Mucosa of descending colon (tissue), 3 donors: ENCODE measurements at places on chromosomes 1 and 21.

DNA sequence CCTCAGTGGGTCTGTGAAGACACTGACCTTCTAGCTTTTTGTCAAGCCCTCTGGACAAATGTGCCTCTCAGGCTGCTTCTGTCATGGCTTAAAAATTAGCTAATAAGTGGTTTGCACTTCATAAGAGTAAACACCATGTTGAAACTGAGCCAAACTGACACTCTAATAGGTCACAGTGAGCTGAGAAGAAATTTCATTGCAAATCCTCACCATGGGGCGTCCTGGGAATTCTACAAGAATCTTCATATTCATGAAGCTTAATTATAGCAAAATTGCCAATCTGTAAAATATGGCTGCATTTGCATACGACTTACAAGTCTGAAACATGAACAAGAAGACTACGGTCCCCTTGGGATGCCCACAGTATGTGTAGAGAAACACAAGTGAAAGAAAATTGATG is 188.6 kb downstream of the DSCAM start:
- DNase-seq, result no peak

DNA sequence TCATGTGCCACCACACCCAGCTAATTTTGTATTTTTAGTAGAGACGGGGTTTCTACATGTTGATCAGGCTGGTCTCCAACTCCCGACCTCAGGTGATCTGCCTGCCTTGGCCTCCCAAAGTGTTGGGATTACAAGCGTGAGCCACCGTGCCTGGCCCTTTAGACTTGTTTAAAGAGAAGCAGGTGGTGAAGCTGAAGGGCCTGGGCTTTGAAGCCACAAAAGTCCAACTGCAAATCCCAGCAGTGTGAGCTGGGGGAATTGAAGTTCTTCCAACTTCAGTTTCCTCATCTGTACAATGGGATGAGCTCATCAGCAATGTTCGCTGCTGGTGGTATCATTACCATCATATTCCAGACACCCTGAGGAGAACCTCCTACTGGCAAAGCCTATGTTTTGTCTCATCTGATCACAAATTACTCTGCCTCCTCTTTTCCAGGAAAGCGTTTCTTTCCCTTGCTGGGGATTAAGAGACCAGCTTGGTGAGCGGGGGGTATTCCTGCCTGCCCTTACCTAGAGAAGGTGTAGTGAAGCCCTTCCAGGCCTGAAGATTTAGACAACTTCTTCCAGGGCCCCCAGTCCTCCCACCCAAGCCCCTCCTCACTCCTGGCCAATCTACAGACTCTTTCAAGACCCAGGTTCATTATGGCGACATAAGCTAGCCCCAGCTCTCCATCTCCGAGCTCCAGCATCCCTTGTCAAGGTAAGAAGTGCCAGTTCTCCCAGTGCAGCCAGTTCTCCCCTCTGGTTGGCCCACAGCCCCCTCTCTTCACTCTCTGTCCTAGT is 2.4 kb upstream of the SHISA4 start:
- DNase-seq, result no peak

DNA sequence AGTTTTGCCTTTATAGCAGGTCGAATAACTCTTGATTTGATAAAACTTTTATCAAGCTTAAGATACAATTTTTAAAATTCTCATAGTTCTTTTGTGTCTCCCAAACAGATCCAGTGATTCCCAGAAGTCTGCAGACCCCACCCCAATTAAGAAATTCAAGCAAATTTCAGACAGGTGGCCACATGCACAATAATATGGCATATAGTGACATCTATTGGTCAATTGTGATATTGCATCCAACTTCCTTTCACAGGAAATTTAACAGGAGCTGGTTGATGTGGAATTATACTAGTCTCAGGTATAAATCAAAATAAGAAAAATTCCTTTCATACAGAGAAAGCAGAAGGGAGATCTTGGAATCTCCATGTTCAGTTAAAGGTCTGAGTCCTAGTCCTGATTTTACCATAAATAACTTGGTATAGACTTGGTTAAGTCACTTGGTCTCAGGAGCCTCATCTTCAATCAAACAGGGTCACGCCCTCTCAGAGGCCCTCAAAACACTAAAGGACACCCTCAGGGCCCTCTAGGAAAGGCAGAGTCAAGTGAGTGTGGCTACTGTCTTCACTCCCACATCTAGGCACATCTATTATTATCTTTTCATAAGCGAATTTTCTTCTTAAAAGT is 24.1 kb downstream of the PIGM start:
- DNase-seq, result no peak

- no peak for DNase-seq
Measured at GRCh38 chr1:96926176-96926575, 204.6 kb downstream of the PTBP2 start.

DNA sequence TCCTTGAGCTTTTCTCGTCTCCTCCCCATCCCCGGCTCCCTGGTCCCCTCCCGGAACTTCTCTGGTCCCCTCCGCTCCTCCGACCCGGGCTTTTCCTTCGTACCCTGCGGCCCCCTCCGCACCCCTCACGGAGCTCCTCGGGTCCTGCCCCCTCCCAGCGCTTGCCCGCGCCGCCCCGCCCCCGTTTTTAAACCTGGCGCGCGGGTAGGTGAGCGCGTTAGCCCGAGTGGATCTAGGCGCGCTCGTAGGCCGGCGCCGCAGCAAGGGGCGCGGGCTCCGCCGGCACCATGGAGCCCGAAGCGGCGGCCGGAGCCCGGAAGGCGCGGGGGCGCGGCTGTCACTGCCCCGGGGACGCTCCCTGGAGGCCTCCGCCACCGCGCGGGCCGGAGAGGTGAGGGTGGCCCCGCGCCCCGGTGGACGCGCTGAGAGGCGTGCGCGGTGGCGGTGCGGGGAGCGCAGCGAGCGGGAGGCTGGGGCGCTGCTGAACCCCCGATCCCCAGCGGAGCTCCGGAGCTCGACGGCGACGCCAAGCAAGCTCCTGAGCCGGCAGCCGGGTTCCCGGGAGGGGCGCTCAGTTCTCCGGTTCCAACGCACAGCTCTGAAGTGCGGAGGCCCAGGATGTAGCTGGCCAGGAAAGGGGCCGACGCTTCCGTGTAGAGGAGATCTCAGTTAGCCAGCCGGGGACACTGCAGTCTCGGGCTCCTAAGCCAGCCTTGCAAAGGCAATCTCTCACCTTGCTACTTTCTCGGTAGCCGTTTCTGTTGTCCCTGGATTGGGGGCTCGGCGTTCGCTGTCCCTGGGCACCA is at the start of gene RIPPLY3:
Gene RIPPLY3 (plus strand): TSS at position 217 of the 806 bp plus-strand sequence. CDS start 71 bp downstream, at position 288.
- no peak for DNase-seq

GRCh38 chr21:44272284-44272858 is 10.7 kb upstream of the DNMT3L start:
- DNase-seq, result peak; percentile 36

- DNase-seq, result no peak
Measured at GRCh38 chr1:228446852-228447251, 30.2 kb upstream of the TRIM17 start.

GRCh38 chr1:44903011-44903680 is 60.1 kb upstream of the PTCH2 start:
- DNase-seq, result no peak

DNA sequence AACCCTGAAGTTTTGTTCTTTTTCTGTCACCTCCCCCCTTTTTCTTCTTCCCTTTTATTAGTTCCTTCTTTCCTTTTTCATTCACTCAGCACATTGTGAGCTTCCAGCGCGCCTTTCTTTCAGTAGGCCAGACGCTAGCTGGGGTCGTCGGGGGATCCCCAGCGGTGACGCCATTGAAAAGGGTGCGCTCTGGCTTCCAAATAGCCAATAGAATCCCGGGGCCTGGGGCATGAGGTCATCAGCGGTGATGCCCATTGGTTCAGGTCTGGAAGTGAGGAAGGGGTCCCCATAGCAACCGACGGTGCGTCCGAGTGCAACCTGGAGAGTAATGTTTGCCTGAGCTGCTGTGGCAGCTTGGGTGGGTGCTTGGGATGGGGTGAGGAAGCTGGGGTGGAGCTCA is 6.9 kb upstream of the EFNA3 start:
- DNase-seq, result peak; percentile 54

DNA sequence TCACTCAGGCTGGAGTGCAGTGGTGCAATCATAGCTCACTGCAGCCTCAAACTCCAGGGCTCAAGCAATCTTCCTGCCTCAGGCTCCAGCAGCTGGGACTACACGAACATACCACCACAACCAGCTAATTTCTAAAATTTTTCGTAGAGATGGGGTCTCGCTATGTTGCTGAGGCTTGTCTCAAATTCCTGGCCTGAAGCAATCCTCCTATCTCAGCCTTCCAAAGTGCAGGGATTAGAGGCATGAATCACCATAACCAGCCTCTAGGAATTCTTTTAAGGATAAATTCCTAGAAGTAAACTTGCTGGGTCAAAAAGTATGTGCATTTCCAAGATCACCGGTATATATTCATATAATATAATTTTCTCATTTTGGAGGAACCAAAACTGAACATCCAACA is 17.6 kb upstream of the HUNK start:
- no peak for DNase-seq
